ENCODE measurements at places on chromosomes 7 and 10.

DNA sequence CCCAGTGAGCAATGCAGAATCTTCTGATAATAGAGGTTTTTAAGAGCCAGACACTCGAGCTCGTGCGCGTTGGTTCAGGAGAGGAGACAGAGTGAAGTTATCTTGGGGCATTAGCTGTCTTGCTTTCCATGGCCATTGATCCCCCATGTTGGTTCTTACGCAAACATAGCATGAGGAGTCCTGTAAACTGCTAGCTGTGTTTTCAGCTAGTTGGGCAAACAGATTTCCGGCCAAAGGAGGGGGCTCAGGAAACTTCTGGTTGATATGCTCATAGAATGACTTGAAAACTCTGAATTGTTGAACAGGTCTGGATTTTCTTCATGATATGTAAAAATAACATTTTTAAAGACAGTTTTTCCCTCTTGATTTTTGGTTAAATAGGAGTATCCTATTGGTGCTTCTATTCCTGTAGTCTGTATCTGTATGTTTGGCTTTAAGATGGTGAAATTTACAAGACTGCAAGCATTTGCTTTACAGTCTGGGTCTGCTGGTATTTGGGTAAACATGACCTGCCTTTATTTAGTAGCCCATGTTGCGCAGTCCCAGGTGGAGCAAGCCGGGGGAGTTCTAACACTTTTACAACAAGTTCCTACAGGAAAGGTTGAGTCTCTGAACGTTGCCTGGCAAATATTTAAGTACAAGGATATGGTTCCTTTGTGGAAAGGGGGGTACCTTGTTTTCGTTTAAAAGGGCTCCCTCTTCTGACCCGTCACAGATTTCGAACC, 218.4 kb upstream of the KCND2 start:
- DNase-seq: peak; percentile 7

GRCh38 chr10:110218632-110219031, 11.2 kb downstream of the MXI1 start:
- DNase-seq: no peak

DNA sequence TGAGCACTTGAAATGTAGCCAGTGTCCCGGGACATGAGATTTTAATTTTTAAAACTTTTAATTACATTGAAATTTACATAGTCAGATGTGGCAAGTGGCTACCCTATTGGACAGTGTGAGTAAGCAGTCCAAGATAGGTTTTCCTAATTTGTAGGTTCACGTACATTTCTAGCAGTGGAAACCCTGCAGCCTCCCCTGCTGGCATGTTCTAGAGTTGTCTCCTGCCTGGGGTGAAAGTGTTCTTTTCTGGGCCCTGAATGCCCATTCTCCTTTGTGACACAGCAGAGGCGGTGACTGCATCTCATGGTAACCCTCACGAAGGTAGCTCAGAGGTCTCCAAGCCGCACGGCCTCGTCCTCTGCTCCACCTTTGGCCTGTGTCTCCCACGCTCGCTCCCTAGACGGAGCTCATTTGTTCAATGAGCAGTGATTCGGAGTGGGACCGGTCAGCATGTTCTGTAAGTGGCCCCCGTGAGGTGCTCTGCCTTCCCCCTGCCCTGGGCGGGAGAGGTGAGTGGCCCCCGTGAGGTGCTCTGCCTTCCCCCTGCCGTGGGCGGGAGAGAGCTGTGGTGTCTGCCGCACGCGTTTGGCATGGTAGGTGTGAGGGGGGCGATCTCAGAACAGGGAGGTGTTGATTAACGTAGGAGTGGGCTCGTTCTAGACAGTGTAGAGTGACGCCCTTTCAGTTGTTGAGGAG, 18.0 kb downstream of the WDR37 start:
- peak; percentile 7 for DNase-seq

- DNase-seq: no peak
Observed at GRCh38 chr7:154843670-154844237, 159.2 kb downstream of the PAXIP1 start.

- peak; percentile 16 for DNase-seq
Observed at GRCh38 chr7:108335269-108335918, 120.8 kb downstream of the NRCAM start.

DNA sequence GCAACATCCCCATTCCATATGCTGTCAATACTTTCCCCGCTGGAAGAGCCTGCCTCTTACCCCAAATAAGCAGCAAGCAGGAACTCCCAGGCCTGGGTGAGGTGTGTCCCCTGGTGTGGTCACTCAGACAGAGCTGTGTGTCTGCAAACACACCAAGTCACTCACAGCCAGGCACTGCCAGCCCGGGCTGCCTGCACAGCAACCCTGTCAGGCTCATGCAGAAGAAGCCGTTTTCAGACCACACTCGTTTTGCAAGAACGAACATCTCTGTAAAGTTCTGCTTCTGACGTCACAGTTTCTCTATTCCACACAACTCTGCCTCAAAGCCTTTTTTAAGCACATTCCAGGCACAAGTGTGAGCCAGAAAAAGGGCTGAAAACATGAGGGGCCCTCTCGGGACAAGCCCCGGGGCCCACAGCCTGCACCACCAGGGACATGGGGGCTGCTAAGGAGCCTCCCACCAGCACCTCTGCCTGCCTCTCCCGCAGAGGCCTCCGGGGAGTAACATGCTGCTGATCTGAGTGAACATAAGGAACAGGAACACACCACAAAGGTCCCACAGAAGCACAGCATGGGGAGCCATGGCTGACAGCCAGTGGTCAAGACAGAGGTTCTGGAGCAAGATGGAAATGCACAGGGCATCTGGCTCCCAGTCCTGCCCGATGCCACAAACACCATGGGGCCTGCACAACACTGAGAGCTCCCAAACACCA, 11.4 kb downstream of the PTPRN2 start:
- DNase-seq: no peak

DNA sequence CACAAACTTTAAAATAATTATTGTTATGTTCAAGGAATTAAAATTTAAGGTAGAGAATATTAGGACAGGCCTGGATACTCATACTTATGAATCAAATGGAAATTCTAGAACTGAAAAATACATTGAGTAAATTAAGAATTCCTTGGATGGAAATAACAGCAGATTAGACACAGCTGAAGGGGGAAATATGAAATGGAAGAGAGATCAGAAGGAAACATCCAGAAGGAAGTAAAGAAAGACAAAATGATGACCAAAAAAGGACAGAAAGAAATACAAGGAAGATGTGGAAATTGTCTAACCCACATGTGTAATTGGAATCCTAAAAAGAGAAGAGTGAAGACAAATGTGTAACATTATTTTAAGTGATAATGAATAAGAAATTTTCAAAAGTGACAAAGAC, 128.9 kb downstream of the ATRNL1 start:
- DNase-seq: no peak

- peak; percentile 72 for DNase-seq
Observed at GRCh38 chr7:25847336-25848070, 304.5 kb upstream of the NFE2L3 start.

GRCh38 chr10:22180724-22181123, 37.1 kb downstream of the EBLN1 start:
- DNase-seq: no peak

- no peak for DNase-seq
Observed at GRCh38 chr7:99030951-99031350, 113.0 kb downstream of the SMURF1 start.

DNA sequence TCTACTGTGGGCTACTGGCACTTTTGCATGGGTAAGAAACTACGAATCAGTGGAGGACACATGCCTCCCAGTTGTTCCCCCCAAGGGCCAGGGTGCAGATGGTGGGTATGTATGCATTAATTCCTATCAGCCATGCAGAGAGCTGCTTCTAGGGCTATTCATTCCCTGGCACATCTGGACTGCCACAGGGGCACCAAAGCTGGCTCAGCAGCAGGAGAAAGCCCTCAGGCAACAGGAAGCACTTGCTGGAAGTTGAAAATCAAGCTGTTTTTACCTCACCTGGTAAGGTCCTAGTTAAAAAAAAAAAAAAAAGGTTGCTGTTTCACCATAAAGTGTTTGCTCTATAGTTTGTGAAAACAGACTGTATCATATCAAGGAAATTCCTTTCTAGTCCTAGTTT, 1342.6 kb downstream of the REEP3 start:
- DNase-seq: no peak

GRCh38 chr10:33306126-33306525, 28.3 kb downstream of the NRP1 start:
- no peak for DNase-seq

DNA sequence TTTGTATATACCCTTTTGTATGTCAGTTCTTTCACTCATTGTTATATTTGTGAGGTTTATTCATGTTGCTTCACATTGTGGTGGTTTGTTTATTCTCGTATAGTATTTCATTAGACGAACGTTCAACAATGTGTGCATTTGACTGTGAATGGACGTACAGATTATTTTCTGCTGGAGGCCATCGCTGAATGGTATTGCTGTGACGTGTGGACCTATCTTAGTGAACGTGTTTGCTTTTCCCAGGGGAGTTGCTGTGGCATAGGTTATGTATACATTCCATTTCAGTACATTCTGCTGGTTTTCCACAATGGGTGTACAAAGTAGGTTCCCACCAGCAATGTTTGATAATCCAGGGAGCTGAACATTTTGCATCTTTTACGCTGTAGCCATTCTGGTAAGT, 31.1 kb upstream of the PLEKHS1 start:
- DNase-seq: no peak

DNA sequence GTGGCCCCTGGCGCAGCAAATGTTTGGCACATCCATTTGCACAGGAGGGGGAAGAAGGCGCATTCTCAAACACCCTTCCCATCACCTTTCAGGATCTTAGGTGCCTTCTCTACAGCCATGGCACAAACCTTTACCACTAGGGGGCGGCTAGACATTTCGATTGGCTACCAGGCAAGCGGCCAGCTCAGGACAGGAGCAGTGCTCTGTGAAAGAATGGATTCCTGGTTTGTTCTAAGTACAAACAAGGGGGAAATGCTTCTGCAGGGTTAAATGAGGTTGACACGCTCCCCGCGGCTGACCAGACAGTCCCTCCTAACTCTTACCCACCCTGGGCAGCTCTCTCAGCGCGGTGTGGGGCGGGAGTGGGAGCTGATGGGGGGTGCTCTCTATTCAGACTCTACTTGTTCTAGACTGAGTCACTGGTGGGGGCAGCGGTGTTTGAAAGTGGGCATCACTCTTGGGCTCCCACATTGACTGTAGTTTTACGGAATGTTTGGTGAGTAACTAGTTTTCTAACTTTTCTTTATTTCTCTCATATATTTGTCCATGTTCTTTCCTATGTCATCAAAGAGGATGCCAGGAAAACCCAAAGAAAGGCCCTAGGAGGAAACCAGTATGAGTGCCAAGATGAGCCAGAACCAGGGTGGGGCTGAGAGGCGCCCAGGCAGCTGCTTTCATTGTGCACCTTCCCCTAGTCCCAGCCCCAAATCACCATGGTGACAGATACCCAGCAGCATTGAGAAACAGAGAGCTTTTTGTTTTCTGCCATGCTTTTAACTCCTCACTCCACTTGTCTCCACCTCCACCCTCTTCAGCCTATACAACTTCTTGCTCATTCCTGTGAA, 61.4 kb upstream of the GPR158 start:
- DNase-seq: peak; percentile 93

DNA sequence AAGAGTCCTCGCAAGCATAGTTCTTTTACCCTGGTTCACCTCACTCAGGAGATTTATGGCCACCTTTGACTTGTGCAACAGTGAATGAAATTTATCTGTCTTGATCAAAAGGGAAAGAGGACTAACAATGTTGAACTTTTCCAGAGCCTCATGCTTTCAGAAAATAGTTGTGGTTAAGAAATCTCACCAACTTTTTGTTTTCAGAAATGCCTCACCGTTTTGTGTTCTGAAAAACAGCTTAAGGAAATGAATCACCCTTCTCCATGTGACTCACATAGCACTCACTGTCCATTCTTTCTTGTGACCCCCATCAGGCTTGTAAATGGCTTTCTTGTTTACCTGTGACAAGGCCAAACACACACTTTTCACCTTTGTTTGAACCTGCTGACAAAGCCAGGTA, 148.6 kb upstream of the FAM3C start:
- DNase-seq: peak; percentile 93

DNA sequence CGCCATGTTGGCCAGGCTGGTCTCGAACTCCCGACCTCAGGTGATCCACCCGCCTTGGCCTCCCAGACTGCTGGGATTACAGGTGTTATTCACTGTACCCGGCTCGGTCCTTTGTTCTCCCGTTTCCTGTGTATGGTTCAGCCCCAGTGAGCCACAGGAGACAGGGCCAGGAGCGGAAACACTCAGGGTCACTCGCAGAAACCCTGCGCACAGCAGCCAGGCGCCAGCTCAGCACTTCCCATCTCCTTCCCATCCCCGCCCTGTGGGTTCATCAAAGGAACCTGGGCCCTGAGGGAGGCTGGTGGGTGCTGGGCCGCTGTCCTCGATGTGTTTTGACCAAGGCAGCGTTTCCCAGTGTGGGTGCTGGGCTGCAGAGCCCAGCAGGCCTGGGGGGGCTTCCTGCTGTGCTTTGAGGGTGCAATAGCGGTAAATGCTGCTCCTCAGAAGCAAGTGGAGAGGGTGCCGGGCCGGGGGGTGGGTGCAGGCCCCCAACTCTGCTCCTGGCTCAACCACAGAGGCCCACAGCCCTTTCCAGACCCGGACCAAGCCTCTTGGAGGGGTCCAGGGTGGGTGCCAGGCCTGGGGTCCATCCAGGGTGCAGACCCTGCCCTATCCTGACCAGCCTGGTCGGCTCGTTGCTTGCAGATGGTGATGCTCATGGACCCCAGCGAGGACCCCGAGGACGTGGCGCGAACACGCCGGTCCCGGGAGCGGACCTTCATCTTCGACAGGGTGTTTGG, 15.3 kb upstream of the CHST12 start:
- no peak for DNase-seq

DNA sequence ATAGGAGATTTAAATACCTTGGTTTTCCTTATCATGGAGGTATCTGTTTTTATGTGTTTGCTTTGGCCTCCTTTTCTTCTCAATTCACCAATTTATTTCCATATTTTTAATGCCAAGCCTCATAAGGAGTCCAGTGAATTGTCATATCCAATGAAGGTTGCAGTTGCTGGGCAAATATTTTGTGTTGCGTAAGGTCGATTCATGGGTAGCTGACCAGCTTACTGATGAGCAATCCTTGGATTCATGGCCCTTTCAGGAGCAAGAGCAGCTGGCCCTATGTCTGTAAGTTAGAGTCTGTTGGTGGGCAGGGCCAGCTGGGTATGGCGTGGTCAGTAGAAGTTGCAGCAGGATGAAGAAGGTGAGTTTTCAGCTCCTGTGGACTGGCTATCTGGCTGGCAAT, 182.9 kb downstream of the PFKFB3 start:
- DNase-seq: peak; percentile 76

- DNase-seq: no peak
Observed at GRCh38 chr7:98317366-98318040, 36.0 kb downstream of the BRI3 start.

- DNase-seq: peak; percentile 85
Observed at GRCh38 chr10:98403812-98404504, 11.0 kb downstream of the PYROXD2 start.

- DNase-seq: no peak
Observed at GRCh38 chr10:42941295-42941644, 135.6 kb upstream of the RET start.

DNA sequence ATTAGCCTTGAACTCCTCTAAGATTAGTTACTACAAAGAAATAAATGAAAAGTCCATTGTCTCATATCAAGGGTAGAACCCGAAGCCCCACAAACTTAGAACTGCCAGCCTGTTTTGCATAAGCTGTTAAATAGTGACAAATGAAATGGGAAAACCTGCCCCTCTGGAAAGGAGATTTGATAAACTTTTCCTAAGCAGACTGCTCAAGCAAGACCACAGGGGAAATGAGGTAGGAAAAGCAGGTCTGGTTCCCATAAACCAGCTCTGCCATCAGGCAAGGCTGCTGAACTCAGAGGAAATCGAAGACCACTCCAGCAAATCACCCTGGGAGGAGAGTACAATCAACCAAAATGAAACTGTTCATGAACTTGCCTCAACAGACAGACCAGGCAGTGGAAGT, 181.5 kb upstream of the AOAH start:
- DNase-seq: no peak
